ENCODE measurements at places on chromosomes 5 and 9. TPM values are rescaled to one million over a fixed set of nuclear protein-coding genes. Genes with fewer than 3 reads are reported as not detected.

DNA sequence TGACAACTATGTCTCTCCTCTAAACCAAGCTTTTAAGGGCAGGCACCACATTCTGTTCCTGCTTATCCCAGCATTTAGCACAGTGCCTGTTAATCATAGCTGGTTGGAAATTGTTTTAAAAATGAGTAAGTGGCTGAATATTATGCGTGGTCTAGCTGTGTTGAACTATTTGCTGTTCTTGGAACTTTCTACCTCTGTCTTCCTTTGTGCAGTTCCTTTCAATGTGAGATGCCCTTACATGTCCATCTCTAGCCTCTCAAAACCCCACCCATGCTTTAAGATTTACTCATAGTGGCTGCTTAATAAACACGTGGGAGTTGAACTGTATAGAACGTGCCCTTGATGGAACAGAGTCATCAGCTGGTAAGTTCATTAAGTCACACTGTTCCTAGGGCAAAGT is 34.5 kb downstream of the C9orf57 start:
- DNase-seq = no peak

GRCh38 chr5:149374801-149375200 is 4.3 kb downstream of the IL17B start:
- no peak for DNase-seq

GRCh38 chr5:58752104-58752503 is 169.2 kb downstream of the RAB3C start:
- DNase-seq = no peak

DNA sequence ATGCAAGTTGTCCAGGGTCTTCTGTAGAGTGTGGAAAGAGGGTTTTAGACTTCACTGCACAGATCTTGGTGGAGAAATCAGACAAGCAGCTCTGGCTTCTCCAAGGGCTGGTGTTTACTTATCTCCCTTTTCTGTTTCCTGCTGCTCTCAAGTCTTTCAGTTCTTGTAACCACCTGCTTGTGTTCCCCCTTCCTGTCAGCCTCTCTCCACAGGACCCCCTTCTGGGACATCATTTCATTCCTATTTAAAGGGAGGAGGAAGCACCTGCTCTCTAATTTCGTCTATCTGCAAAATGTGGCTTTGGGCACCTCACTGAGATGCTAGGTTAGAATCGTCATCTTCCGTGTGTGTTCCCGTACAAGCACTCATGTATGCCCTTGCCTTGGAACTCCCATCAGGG is 636.2 kb downstream of the MTRR start:
- no peak for DNase-seq

Gene TNFSF8
- not detected for total RNA-seq

DNA sequence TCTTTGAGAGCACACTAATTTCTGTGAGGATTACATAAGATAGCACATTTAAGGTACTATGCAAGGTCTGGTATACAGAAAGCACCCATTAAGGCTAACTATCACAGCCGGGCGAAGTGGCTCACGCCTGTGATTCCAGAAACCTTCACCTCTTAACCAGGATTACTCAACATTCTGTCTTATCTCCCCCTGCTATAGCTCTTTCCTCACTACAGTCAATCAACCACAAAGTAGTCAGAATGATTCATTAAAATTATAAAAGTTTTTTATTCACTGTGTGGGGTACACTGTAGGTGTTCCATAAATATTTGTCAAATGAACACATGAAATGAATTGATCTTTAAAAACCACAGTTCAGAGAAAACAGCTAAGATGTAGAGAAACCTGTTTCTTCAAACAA is 48.7 kb downstream of the CHD1 start:
- no peak for DNase-seq

DNA sequence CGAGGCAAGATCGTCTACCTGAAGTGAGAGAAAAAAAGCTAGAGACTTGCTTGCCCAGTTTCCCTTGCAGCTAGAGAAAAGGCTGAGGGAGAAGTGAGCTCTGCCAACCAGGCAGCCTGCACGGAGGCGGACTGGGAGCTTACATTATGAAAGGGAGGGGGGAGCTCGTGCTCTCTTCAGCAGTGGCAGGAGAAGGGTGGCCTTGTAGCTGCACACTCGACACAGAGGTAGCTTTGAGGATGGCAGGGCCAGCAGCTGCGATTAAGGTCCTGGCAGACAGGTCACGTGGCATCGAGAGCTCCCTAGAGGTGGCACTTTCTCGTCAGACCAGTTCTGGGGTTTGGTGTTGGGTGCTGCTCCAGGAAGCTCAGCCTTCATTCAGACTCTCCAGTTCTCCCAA is 26.7 kb downstream of the APBA1 start:
- no peak for DNase-seq

All from glutamatergic neuron (in vitro differentiated cells).